ENCODE measurements at places on chromosomes 1 and 21.

GRCh38 chr1:231104917-231105316 lies 56.9 kb upstream of the TRIM67 start:
- DNase-seq = no peak

- DNase-seq = no peak
Observed at GRCh38 chr1:24749252-24749651, 4.0 kb downstream of the CLIC4 start.

- no peak for DNase-seq
Observed at GRCh38 chr1:145926686-145927062, 610 bp downstream of the RBM8A start.

DNA sequence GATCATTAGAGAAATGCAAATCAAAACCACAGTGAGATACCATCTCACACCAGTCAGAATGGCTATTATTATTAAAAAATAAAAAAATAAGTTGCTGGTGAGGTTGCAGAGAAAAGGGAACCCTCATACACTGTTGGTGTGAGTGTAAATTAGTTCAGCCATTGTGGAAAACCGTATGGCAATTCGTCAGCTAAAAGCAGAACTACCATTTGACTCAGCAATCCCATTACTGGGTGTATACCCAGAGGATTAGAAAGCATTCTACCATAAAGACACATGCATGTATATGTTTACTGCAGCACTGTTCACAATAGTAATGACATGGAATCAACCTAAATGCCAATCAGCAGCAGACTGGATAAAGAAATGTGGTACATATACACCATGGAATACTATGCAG lies 42.2 kb downstream of the GIPC2 start:
- peak; percentile 6 for DNase-seq

- DNase-seq = no peak
Observed at GRCh38 chr21:32088471-32088870, 190.4 kb downstream of the MIS18A start.
